Heart right ventricle (tissue), 16 donors: ENCODE measurements at places on chromosomes 16 and 17. TPM values are rescaled to one million over a fixed set of nuclear protein-coding genes. Genes with fewer than 3 reads are reported as not detected.

GRCh38 chr17:28574526-28574925, 2.2 kb downstream of the ALDOC start:
- no peak for DNase-seq

DNA sequence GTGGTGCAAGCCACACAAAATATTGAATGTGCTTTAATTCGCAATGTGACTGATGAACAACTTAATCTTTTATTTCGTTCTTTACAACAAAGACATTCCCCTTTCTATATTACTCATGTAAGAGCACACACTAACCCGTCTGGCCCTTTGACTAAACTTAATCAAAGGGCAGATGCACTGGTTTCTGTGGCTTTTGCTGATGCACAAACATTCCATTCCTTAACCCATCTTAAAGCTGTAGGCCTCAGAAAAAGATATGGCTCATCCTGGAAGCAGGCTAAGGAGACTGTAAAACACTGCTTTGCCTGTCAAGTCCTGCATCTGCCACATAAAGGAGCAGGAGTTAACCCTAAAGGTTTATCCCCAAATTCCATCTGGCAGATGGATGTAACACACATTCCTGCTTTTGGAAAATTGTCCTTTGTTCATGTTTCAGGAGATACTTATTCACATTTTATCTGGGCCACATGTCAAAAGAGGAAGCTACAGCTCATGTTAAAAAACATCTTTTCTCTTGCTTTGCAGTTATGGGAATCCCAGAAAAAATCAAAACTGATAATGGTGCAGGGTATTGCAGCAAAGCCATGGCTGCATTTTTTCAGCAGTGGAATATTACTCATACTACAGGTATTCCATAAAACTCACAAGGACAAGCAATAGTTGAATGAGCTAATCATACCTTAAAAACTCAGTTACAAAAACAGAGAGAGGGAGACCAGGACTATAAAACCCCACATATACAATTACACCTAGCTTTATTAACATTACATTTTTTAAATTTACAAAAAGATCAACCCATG, 137.2 kb downstream of the AHSP start:
- DNase-seq, result no peak

DNA sequence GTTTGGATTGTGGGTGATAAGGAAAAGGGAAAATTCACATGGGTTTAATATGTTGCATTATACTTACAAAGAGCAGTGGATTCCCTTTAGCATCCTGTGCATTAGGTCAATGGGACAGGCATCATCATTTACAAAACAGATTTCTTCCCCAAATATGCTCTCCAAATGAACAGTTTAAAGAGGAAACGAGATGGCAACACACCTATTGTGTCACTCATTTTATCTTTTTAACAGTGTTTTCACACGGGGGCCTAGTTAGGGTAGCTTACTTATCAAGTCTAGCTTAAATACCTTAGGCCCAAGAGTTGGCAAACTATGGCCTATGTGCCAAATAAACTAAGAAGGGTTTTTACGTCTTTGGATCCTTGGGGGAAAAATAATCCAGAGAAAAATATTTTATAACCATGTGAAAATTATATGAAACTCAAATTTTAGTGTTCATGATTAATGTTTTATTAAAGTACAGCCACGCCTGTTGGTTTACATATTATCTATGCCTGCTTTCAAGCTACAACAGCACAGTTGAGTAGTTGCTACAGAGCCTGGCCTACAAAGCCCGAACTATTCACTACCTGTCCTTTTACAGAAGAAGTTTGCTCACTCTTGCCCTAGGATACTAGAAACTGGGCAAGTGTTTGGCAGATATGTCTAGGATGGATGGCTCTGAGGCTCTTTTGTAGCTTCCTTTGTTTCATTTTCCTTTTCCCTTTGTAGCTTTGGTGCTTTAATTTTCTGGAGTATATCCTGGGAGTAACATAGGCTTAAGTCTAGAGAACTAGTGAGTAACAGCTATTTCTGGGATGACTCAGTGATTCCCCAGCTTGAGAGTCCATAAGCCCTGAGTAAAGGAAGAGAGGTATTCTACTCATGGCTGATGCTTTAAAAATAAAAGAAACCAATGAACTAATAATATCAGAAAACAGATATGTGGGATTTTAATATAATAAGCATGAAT, 12.4 kb downstream of the NUP93 start:
- DNase-seq, result no peak

DNA sequence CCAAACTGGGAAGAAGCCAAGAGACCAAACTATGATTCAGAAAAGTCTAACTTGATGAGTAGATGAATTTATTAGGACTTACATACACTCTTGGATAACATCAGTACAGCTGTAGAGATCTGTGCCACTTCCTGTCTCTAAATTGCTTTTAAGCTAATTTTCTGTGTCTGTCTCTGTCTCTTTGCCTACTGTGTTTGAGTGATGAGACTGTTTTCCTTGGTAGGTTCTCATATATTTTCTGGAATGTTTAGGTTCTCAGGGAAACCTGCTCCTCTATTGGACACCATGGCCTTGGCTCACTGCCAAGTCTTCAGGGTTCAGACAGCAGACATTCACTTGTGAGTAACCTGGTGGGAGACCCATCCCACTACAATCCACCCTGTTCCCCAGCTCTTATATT, 103.5 kb upstream of the KIF2B start:
- no peak for DNase-seq

The SCIMP gene
- 0.98 TPM for total RNA-seq

The CCL5 gene
- 1.6 TPM for total RNA-seq
